ENCODE measurements at places on chromosomes 6 and 20.

DNA sequence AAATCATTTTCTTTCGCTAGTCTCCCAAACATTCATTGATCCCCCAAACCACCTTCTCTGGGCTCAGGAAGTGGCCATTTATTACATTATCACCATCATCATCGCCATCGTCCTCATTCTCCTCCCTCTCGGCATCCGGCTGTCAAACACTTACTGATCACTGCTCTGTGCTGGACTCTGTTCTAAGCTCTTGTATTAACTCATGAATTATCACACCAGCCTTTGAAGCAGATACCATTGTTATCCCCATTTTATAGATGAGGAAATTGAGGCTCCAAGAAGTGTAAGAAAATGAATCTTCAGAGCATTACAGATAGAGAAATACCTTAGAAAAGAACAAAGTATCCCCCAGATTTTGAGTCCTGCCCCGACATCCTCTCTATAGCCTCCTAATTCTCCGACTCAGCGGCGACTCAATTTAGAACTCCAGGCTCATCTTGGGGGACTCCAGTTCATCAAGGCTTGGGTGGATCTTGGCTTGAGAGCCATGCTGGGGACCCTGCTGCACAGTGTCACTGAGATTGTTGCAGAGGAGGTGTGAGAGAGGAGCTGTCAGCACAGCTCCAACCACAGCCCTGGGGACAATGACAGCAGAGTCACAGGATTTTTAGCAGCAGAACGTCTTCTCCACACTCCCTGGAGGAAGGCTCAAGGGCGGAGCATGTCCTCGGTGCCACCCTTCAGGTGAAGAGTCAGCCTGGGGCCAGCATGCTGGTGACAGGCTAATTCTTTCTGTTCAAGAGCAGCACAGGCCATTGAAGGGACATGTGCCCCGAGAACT is 6.6 kb upstream of the EEF1E1 start:
- DNase-seq: no peak

DNA sequence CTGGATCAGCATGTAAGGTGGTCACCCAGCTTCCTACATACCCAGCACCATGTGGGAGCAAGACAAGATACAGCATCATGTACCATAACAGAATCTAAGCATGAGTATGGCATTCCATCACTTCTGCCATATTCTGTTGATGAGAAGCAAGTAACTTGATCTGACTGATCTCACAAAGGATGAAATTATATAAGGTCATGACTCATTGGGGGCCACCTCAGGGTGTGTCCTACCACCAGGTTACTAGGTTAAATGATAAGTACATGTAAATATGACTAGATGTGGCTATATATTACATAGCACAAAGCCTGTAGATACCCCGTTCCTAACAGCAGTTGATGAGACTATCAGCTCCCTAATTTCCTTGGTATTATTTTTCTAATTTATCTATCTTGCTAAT is 213.1 kb downstream of the DOK5 start:
- DNase-seq: no peak

- DNase-seq: no peak
Measured at GRCh38 chr6:31903957-31904356, 2.1 kb upstream of the ZBTB12 start.

DNA sequence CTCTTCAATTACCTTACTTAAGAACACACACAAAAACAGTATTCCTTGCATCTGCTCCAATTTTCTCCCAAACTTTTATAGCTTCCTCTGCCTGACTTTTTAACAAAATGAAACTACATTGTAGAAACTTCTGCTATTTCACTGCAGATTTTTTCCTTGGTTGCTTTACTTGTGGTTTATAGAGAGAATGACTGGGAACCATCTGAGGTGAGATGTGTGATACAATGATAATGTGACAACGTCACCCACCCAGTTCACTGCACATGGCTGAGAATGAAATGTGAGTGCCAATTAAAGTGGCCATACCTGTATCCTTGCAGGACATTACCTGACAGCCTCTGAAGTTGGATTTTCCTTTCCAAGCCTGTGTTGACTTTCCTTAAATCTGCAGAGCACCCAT is 258.4 kb downstream of the CD83 start:
- no peak for DNase-seq

- no peak for DNase-seq
Measured at GRCh38 chr6:113629256-113629655, 227.9 kb upstream of the MARCKS start.

DNA sequence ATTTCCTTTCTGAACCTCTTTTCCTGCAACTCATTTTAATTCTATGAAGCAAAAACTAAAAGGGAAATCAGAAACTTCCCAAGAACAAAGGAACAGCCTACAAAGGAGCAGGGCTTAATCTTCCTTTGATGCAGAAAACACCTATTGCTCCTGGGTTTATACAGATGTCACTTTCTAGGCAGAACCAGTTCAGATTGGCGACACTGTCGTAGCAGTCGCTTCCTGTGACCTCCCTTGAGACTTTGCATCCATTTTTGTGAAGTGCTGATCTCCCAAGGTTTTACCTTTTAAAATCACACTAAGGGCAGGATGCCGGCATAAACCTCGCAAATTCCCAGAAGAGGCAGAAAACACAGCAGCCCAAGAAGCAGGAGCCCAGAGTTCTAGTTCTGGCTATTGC is 40.1 kb downstream of the JAG1 start:
- DNase-seq: no peak

DNA sequence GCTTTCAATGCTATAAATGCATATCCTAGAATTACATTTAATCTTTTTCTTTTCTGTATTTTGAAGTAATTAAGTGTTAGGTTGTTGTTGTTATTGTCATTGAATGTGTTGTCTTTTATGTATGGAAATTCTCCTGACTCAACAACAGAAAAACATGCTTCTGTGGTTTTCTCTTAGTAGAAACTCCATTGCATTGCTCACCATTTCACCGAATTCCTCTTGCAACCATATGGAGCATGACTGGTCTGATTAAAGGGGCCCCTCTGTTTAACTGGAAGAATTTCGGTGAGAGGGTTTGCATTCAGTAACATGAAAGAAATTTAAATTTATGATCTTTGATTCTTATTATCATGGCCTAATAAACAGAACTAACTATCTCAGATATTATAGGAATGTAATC is 454.3 kb upstream of the JARID2 start:
- DNase-seq: no peak

- no peak for DNase-seq
Measured at GRCh38 chr20:59471653-59472421, 132.5 kb upstream of the PHACTR3 start.

DNA sequence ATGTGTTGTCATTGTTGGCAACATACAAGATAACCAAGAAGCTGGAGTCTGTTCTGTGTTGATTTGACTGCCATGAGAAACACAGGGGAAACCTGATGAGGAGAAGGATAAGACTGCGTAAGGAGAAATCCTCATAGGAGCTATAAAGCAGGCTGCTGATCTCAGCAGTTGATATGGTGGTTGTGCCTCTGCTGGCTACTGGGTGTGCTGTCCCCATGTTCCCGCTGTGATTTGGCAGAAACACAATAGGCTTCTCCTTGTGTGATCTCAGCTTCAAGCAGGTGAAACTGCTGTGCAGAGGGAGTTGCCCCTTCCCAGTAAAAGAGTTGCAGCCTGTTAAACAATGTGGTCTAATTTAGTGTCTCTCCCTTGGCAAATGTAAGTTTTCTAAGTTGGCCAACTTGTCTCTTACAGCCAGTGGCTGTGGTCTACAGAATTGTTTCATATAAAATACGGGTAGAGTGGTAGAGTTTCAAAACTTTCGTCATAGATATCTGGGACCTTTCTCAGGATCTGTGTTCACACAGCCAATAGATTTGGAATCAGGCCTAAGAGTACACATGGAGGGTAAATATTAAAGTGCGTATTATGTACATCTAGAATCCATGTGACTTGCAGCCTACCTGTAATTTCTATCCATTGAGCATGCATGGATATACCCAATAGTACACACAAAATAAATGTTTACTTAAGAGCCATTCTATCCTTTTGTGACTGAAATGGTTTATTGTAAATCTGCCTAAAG is 78.4 kb downstream of the RNF144B start:
- no peak for DNase-seq

DNA sequence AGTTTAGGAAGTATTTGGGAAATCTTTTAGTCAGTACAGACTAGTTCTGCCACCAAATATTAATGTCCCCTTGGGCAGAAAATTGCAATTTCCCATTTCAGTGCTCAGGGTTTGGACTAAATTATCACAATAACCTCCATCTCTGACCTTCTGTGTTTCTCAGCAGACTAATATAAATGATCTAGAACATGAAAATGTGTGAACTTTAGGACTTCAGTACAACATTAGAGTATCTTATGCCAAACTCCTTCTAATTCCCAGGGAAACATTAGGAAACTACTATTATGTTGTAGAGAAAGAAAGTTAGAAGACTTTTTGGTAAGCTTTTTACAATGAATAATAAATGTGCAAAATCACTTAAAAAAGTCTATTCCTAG is 1087.6 kb upstream of the CITED2 start:
- DNase-seq: no peak

DNA sequence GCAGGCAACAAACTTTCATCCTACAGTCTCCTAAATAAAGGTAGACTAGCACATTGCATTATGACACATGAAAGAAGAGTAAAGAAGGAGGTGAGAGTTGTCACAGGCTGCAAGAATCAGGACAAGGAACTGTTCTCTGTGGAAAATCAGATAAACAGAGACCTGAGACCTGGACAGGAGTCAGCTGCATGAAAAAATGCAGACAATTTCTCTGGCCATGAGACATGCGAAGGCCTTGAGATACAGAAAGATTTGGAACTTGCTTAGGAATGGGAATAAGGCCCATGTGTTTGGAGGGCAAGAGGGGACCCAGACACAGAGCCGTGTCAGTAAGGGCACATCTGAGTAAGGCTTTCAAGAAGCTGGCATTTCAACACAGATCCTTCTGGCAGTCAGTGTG is 674.6 kb upstream of the AGPAT4 start:
- no peak for DNase-seq

DNA sequence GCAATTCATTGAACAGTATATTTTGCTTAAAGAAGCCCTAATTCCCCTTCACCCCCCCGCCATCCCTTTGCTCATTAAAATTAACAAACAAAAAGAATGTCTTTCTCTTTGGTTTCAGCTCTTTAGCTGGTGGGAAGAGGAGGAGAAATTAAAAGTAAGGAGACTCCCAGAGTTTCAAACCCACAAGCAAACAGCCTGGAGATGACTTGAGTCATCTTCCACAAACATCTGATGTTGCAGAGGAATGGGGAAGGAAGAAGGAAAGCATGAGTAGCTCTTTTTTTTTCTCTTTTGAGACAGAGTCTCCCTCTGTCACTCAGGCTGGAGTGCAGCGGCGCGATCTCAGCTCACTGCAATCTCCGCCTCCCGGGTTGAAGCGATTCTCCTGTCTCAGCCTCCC is 189.6 kb downstream of the ADAT2 start:
- no peak for DNase-seq

GRCh38 chr20:41274152-41274551 is 43.4 kb downstream of the ZHX3 start:
- no peak for DNase-seq

DNA sequence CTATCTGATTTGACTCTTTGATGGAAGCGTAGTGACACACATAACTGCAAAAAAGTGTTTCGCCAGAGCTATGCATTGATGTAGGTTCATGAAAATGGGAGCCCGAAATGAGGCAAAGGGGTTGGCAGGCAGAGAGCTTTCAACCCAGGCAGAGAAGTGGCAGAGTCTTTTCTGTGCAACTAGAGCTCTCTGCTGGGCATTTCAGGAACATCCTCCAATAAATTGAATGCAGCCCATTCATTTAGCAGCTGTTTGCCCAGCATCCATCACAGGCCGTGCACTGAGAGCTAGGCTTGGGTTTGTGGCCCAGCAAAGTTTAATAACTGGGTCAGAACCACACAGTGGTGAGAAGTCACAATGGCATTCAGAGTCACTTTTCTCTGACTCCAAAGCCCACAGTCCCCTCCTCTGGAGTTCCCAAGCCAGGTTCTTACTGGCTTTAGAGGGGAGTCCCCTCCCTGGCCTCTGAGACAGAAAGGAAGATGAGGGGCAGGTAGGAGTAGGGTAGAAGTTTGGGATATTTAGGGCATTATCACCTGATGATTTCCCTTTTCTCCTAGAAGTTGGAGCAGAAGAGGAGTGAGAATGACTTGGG is 31.8 kb upstream of the ELMO2 start:
- no peak for DNase-seq

DNA sequence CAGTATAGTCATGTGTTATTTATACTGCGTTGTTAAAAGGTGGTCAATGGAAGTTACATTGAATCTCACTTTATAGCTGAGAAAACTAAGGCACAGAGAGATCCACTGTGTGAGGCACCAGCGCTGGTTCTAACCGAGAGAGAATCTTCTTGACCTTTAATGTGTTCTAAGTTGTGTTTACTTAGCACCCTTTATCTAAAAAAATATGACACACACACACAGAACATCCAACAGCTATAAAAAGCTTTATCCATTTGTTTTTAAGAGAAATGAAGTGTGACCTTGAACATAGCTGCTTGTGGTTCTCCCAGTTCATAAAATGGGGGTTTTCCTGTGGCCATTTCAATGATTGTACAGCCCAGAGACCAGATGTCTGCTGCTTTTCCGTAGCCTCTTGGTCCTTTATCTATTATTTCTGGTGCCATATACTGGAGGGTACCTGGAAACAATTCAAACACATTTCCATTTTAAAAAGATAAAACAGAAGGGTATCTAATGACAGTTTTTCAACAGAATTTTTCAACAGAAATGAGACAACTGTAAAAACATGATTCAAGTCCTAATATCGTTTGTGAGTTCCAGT is 54.8 kb upstream of the MAP7 start:
- no peak for DNase-seq

GRCh38 chr20:53829724-53830521 is 236.3 kb upstream of the ZNF217 start:
- DNase-seq: no peak

- DNase-seq: no peak
Measured at GRCh38 chr6:91438570-91438969, 851.7 kb upstream of the MAP3K7 start.

- DNase-seq: no peak
Measured at GRCh38 chr6:27101824-27102223, 145.7 kb upstream of the PRSS16 start.

DNA sequence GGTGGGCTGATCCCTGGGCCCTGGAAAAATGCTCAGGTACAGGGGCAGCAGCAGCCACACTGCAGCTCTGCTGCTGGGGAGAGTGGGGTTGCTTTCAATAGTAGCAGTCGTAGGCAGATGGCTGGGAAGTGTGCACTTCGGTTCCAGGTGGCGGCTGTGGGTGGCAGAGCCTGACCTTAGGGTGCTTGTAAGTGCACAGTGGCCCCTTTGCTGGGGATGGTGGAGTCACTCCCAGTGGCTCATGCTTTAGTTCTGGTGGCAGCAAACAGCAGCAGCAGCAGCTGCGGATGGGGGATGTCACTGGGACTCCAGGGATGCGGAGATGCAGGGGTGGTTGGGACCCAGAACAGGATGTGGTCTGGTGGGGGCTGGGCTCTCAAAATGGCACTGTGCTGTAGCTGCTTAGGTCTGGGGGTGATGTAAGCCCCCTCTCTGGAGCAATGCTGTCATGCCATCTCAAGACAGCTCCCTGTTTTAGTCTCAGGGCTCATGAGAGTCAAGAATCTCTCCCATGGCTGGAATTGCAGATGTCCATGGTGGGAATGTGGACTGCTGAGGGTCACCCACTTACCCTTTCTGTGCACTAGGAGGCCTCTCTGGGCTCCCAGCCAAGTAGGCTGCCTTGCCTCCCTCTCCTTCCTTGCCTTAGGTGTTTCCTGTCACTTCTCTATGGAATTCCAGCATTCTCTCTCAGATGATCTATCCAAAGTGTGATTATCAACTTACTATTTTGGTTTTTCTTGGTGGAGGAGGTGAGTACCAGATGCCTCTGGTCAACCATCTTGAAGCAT is 146.7 kb upstream of the SLC22A23 start:
- no peak for DNase-seq

GRCh38 chr6:47729457-47729856 is 31.1 kb downstream of the ADGRF4 start:
- no peak for DNase-seq
